Anterior cingulate cortex (tissue), 58 donors: ENCODE measurements at places on chromosomes 7 and 10.

DNA sequence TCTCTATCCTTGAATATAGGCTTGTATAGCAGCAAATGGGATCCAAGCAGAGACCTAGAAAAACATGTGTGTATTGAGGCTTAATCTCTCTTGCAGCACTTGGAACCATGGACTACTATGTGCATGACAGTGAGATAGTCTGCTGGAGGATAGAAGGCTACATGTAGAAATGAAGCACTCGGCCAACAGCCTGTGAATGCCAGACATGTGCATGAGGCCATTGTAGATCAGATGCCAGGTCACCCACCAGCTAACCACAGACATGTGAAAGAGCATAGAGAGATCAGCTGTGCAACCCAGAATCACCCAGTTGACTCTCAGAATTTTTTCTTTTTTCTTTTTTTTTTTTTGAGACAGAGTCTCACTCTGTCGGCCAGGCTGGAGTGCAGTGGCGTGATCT lies 90.9 kb downstream of the NT5C2 start:
- no peak for DNase-seq

- DNase-seq: no peak
Observed at GRCh38 chr7:92968502-92968901, 132.1 kb upstream of the CDK6 start.

- DNase-seq: no peak
Observed at GRCh38 chr7:79555571-79555970, 102.1 kb upstream of the MAGI2 start.

GRCh38 chr7:139575338-139575680 lies 51.8 kb downstream of the CLEC2L start:
- DNase-seq: no peak

- no peak for DNase-seq
Observed at GRCh38 chr7:16528520-16528919, 1.9 kb downstream of the LRRC72 start.

DNA sequence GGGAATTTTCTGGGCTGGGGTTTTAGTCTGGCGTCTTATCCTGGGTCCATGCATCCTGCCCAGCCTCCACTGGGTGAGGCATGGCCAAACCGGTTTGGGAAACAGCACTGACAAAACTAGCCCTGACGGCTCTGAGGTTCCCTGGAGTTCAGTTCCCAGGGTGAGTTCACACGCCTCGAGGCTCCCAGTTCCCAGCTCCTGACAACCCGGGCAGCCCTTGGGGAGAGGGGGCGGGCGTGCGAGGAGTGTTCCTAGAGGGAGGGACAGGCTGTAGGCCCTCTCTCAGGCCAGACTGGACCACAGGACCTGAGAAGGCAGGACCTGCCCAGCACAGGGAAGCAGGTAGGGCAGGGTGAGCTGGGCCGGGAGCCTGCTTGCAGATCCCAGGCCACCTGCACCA lies 82.3 kb upstream of the PPIF start:
- DNase-seq: no peak
